IPS DF 6.9 (cell line): ENCODE measurements at places on chromosomes 16 and 17.

DNA sequence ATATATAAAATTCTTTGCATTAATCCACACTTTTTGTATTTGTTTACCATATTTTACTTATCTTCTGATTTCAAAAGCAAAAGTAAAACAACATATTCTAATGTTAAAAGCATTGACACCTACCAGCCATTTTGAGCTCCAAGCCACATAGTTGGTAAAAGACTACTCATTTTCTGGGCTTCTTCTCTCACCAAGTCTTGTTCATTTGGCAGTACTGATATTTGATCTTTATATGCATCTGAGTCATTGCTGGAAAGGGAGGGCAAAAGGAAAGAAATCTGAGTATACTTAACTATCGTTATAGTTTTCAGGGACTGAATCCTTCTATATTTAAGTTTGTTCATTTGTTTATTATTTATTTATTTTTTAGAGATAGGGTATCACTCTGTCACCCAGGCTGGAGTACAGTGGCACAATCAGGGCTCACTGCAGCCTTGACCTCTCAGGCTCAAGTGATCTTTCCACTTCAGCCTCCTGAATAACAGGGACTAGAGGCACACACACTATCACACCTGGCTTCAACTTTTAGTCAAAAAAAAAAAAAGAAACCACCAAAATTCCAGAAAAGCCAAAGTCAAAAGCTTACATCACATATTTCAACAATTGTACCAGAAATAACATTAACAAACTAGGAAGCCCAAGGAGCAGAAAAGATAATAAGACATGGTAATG, 121.0 kb upstream of the TOB1 start:
- no peak for DNase-seq

DNA sequence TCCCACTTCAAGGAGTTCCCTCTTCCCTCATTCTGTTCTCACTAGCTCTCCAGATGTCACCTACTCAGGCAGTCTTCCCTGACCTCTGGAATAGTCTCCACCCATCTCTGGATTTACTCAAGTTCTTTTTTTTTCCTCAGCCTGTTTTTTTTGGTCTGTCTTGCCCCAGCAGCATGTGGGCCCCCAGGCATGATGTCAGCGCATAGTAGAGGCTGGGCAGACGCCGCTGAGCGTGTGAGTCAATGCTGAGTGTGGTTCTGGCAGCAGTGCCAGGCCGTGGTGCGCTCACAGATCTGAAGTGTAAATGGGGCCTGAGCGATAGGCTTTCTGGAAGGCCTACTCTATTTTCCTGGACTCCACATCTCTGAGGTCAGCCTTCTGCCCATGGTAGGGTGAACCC, 2.7 kb upstream of the KCNJ18 start:
- DNase-seq, result no peak

- DNase-seq, result no peak
Observed at GRCh38 chr17:76166168-76166567, 25.1 kb upstream of the FOXJ1 start.

DNA sequence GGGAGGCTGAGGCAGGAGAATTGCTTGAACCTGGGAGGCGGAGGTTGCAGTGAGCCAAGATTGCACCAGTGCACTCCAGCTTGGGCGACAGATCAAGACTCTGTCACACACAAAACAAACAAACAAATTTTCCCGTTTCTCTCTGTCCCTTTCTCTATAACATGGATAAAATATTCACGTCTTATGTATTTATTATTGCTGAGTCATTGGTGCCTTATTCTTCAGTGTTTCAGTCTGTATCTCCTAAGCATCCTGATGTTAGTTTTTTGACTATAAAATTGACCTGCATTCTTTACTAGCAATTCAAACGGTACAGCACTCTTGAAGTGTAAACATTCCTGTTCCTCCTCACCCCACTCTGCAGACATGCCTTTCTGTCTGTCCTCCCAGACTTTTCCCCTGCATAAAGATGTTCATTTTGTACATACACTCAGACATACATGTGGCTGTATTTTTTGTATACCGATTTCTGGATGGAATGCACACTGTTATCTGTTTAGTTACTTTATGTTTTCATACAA, 16.4 kb downstream of the DHODH start:
- no peak for DNase-seq

GRCh38 chr16:26454102-26454501, 612.6 kb upstream of the C16orf82 start:
- no peak for DNase-seq

DNA sequence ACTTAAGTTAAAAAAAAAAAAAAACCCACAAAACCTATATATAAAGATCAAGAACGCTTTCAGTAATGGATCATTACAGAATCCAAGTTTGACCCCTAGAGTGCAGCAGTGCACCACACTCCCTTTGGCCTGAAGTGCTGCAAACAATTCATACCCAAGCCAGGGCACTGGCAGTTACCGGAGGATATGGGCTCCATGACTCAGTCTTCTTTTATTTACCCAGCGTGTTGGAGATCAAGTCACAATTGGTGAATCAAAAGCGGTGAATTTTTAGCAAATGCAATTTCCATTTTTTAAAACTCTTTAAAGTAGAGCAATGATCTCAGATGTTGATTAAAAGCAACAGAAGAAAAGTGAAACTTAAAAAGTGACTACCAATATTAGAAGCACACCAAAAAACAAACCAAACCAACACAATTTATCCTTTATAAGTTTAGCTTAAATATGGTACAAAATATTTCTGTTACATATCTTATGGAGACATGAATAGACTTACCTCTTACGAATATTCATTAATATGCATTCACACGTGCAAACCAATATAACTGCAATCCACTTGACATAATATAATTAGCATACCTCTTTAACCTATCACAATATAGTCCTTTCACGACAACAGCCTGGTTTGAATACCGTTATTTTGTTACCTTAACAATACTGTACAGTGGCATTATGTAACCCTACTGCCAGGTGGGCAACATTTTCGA, 46.3 kb downstream of the ZNF652 start:
- DNase-seq, result peak; percentile 48

DNA sequence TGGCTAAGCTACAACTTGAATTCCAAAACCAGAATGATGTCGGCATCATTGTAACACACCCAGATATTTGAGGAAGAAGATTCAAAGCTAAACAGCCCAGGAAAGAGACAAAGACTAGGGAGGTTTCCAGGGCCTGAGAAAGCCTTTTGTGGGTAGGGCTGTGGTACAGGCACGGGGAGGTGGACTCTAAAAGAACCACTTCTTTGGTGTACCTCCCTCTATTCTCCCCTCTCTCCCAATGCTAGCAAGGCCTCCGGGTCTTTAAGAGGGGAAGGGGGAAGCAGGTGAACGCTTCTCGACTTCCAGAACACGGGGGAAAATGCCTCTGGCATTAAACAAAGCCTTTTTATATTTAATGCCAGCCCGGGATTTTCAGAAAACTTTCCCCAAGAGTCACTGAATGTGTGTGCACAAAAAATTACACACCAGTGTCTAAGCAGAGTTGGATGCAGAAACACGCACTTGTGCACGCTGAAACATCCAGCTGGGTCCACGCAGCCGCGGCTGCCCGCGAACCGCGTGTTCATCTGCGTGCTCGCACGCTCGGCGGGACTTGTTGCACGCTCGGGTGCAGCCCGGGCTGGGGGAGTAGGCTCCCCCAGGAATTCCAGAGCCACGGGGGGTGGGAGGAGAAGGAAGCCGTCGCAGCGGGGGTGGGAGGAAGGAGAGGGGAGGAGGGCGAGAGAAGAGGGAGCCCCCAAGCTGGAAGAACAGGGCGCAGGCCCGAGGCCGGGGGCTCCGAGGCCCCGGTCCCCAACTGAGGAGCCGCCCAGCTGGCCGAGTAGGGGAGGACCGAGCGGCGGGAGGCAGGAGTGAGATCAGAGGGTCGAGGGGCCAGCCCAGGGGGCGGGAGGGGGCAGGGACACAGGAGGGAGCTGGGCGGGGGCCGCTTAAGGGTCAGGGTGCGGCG, 20.1 kb upstream of the ZNF423 start:
- DNase-seq, result no peak

- DNase-seq, result no peak
Observed at GRCh38 chr16:85286951-85287814, 174.9 kb upstream of the CIBAR2 start.

GRCh38 chr17:1577182-1577581, 14.6 kb upstream of the PITPNA start:
- DNase-seq, result no peak

GRCh38 chr16:85582229-85582991, 30.7 kb upstream of the GSE1 start:
- DNase-seq, result no peak

DNA sequence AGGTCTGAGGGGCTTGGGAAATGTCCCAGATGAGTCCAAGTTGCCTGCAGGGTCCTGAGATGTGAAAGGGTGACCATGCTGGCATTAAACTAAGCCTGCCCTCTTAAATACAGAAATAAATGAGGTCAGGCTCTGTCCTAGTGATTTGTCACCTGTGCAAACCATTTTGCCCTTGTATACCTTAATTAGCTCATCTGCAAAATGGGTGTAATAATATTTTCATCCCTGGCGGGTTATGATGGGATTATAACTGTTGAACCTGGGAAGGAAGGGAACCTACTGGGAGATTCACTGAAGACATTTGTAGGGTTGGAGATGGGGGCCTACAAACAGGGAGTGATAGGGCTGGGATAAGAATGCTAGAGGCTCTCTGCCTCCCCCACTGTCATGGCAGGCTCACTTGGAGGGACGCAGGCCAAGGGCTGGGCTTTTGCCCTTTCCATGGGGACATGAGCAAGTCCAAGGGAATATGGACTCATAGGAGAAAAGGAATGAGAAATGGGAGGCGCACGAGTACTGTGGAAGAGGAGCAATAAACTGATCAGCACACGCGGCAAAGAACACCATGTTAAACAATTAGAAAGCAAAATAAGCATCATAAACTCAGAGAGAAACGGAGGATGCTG, 4.4 kb downstream of the NKD1 start:
- DNase-seq, result no peak

DNA sequence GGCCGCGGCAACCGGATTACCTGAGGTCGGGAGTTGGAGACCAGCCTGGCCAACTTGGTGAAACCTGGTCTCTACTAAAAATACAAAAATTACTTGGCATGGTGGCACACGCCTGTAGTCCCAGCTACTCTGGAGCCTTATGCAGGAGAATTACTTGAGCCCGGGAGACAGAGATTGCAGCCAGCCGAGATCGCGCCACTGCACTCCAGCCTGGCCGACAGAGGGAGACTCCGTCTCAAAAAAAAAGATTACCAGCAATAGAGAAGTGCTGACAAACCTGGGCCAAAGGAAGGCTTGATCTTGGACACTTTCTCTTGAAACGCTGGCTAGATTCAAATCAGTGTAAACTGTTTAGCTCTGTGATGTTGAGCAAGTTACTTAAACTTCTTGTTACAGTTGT, 4.3 kb downstream of the MT1H start:
- DNase-seq, result no peak

DNA sequence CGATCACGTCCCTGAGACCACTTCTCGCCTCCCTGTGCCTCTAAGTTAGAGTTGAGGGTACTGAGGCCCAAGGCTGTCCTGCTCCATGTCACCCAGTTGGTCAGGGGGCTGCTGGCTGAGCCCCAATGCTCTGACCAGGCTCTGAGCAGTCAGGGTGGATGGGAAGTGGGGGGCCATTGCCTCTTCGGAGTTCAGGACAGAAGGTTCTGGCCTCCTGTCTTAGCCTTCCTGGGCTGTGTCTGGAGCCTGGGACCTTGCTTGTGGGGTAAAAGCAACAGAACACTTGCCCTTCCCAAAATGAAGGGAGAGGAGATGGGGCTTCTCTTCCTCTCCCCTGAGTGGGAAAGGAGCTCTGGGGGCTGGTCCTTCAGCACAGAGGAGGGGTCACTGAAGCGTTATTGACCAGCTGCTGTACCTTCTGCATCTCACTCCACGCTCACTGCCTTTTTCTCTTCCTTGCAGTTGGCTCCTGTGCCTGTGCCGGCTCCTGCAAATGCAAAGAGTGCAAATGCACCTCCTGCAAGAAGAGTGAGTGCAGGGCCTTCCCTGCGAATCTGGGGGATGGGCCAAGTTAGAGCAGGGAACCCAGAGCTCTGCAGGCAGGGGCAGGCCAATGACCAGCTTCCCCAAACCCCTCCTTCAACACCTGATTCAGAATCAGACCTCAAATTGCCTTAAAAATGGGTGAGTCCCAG, 580 bp downstream of the MT1X start:
- no peak for DNase-seq

DNA sequence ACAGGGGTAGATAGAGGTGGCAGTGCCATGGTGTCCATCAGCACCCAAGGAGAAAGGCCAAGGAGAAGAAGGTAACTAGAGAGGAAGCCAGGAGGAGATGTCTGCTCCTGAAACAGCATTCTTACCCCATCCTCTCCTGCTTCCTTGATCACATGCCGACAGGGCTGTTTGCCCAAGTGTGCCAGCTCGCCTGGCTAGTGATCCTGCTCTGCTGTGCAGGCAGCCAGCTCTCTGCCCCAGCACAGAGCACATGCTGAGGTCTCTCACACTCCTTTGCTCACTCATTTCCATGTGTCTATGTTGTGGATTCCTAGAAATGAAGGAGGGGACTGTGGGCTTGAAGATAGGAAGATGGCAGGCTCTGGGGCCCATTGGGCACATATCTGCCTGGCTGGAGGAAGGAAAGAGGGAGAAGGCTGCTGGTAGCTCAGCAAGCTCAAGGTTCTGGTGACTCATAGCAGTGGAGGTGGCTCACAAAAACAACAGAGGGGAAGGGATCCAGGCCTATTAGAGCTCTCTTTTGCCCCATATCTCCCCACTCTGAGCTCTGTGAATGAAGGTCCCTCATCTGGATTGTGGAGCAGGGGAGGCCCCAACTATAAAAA, 54.3 kb downstream of the NEUROD2 start:
- no peak for DNase-seq

DNA sequence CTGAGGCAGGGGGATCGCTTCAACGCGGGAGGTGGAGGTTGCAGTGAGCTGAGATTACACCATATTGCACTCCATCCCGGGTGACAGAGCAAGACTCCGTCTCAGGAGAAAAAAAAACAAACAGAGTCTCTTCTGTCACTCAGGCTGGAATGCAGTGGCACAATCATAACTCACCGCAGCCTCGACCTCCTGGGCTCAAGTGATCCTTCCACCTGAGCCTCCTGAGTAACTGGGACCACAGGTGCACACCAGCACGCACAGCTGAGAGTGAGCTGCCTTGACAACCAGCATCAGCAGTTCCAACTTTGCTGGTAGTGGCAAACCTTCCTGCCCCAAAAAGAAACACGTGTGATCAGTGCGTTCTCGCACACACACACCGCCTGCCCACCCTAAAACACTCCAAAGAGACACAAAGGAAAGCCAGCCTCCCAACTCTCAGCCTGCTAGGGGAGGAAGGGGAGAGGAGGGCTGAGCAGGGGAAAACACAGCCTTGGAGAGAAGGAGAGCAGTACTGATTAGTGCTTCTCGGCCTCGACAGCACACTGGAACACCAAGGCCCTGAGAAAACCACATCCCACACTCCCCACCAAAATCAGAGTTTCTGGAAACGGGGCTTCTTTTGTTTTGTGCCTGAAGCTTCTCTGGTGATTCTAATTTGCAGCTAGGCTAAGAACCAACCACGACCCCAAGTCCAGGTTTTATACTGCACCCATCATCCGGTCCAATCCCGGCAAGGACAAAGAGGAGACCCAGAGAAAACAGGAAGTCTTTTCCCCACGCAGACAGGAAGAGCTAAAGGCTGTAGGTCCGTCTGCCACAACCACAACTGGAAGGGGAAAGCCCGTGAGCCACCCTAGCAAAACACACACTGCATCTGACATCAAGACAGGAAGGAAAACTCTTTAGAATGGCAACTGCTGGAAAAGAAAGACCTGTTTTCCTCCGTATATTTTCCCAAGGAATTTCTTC, 28.8 kb downstream of the ZCCHC14 start:
- no peak for DNase-seq
